ENCODE measurements at places on chromosomes 5 and 9. TPM values are rescaled to one million over a fixed set of nuclear protein-coding genes. Genes with fewer than 3 reads are reported as not detected.

POLE3 gene
- polyA plus RNA-seq, result 28.2 TPM

- H3K27me3 ChIP-seq, result no peaks in the 10 kb centered on the region
- H3K4me1 ChIP-seq, result no peaks in the 10 kb centered on the region
- DNase-seq, result no peak
These were observed 205.2 kb upstream of the EDIL3 start for GRCh38 chr5:84589926-84590325.

- H3K36me3 ChIP-seq, result no peaks in the 10 kb centered on the region
- no peak overlapping the region for H3K4me3 ChIP-seq
- no peaks in the 10 kb centered on the region for H3K27me3 ChIP-seq
- H3K4me1 ChIP-seq, result no peaks in the 10 kb centered on the region
- DNase-seq, result no peak
These were observed 367.6 kb downstream of the PDE4D start for GRCh38 chr5:59525957-59526356.

DNA sequence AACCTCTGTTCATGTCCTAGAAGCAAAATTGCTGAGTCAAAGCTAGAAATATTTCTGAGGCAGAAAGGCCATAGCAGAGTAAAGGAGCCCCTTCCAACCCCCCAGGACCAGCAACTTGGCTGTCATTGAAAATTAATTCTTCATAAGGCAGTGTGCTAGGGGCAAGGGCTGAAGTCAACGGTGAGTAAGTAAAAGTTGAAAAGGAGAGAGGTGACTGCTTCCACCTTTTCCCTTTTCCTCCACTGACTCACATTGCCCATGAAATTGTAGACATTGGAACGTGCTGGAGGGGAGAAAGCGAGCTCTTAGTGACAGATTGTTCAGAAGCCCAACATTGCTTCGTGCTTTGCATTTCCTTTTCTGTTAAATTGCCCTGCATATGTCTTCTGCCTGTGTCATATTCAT lies 19.1 kb downstream of the GLRA1 start:
- H3K27me3 ChIP-seq, result no peaks in the 10 kb centered on the region
- no peaks in the 10 kb centered on the region for H3K36me3 ChIP-seq

DNA sequence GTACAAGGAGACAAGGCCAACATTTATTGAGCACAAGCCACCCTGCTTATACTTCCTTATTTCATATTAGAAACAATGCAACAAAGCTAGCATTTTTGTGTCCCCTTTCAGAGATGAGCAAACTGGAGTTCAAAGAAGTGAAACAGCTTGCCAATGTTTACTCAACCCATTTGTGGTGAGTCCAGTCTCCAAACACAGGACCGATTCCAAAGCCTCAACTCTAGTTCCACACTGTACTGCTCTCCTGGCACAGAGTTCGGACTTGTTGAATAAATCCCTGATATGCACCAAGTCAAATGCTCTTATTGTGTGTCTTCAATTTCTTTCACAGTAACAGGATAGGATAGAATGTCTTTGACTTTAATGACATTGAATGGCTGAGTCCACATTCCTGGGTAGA lies 604.8 kb upstream of the BRINP1 start:
- no peak overlapping the region for H3K4me3 ChIP-seq
- H3K27me3 ChIP-seq, result no peaks in the 10 kb centered on the region
- no peak overlapping the region for H3K27ac ChIP-seq
- DNase-seq, result no peak

PRRX2 gene
- polyA plus RNA-seq, result 0.33 TPM
